Thoracic aorta (tissue), 2 donors: ENCODE measurements at places on chromosomes 12 and 14.

DNA sequence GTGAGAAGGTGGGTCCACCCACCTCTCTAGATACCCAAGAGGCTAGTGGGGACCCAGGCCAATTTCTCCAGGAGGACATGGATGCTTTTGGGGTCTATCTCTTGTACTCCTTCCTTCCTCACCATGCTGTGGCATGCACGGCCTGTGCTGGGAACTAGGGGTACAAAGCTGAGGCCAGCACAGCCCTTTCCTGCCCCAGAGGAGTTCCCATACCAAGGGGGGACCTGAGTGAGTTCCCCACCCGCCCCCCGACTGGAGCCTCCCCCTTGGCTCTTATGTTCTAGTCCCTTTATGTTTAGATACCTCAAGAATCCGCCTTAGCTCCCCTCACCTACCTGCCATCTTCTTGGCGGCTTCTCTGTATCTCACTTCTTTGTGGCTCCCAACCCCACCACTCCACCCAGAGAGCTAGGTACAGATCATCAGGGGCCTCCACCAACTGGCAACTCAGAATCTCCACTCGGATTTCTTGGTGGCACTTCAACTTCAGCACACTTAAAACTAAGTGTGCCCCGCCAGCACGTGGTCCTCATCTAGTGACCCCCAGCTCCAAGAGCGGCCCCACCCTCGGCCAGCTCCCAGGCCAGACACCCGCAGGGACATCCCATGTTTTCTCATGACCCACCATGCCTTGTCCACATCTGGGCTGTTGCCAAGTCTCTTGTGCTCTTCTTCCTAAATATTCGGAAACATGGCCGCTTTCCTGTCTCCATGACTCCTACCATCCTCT, 115.2 kb upstream of the RTL1 start:
- no peak for DNase-seq

DNA sequence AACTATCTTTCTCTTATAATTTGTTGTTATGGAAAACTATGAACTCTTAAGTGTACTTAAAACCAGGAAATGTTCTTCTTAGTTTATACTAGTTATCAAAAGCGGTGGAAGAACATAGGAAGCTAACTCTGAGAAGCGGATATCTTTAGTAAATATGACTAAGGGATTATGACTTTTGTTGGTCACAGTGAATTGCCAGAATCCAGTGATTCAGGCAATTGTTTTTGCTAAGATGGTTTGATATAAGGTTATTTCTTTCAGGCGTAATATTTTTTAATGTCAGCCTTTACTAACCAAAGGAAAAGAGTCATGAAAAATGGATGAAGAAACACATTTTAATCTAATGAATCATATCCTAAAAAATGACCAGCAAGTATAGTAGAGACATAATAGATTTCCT, 473.5 kb downstream of the FOXG1 start:
- no peak for DNase-seq

DNA sequence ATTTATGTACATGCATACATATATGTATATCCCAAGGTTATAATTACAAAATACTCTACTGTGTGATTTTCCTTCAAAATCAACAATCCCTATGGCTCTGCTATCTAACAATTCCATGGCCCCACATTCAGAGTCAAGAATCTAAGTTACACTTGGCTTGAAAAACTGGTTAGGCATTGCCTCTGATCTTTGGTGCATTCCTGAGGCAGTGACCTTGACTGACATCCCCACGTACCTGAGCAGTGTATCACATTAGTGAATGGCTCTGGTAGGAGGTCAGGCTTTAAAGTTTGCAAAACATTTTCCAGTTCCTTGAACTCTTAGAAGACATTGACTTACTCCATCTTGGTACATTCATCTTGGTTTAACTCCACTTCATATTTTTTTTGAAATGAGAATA, 8.5 kb upstream of the STON2 start:
- no peak for DNase-seq

DNA sequence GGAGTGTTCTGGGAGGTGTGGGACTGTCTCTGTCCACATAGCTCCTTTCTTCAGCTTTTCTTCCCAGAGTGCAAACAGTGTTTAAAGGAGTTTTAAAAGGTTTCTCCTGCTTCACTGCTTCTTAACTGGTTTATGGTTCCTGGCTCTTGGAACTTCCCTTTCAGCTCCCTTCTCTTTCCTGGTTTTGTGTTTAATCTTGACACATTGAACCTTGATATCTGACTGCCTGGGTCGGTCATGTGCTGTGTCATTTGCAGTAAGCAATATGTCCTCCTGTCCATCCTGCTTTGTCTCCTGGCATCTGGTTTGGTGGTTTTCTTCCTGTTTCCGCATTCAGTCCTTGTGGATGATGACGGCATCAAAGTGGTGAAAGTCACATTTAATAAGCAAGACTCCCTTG, 2.2 kb downstream of the TMEM106C start:
- no peak for DNase-seq

DNA sequence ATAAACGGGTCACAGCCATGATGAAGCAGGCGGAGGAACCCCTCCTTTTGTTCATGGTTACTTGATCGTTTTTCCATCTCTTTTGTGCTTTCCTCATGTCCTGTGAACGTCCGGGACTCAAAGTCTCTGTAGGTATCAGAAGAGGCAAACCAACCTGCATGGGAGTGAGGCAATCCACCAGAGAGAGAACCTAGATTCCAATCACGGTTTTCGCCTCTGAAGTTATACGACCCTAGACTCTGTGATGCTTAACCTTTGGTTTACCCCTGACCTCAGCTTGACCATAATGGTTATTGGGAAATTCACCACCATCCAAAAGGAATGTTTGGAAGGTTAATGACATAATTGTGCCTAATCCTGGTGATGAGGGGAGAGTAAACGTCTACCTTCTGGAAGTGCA, 186.8 kb upstream of the PRICKLE1 start:
- DNase-seq: no peak

- no peak for DNase-seq
Measured at GRCh38 chr14:75577090-75577489, 1.3 kb upstream of the FLVCR2 start.

DNA sequence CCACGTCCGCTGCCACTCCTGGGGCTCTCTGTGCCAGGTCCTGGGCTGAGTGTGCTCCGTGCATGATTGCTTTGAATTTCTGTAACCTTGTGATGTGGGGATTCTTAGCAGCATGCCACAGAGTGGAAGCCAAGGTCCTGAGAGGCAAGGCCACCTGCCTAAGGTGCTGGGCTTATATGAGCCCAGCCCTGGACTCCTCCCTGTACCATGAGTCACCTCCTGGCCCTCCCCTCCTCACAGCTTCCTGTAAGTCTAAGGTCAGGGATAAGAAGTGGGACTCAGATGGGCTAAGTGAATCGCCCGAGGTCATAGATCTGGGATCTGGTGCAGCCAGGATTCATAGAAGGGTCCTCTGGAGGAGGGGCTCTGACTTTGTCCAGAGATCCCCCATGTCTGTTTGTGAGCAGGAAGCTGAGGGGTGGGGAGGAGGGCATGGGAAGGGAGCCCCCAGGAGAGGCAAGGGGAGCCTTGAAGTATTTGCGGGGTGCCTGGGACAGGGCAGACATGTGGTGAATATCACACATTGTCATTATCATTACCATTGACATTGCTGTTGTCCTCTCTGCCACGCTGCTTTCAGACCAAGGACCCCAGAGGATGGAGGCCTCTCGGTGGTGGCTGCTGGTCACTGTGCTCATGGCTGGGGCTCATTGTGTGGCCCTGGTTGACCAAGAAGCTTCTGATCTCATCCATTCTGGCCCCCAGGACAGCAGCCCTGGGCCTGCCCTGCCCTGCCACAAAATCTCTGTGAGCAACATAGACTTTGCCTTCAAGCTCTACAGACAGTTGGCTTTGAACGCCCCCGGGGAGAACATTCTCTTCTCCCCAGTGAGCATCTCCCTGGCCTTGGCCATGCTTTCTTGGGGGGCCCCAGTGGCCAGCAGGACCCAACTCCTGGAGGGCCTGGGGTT, 28.8 kb downstream of the SERPINA3 start:
- DNase-seq: no peak

- DNase-seq: no peak
Measured at GRCh38 chr14:23076785-23077408, 18.0 kb downstream of the ACIN1 start.

DNA sequence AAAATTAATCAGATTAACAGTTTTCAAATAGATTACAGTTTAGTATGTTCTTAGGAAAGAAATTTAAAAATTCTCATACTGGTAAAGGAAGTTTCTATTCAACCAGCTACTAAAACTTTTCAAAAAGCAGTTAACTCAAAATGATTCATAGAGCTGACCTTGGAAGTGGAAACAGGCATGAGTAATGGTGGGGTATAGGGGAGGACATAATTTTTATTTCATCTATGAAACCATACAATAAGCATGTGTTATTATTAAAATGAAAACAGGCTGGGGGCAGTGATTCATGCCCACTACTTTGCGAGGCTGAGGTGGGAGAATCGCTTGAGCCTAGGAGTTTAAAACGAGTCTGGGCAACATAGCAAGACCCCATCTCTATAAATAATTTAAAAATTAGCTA, 73.0 kb downstream of the DNAI7 start:
- no peak for DNase-seq

DNA sequence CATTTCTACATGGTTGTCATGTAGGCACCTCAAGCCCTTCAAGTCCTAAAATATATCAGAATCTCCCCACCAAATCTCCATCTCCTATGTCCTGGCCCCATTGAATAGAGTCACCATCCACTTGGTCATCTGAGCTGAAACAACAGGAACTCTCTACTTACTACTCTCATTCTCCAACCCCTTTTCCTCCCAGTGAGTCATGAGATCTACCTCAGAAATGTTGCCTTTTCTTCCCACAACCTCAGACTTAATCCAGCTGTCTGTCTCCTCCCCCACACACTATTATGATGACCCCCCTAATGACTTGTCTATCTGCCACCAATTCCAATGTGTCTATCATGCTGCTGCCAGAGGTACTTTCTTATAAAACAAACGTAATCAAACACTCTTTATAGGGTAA, 72.3 kb upstream of the TMEM263 start:
- no peak for DNase-seq

DNA sequence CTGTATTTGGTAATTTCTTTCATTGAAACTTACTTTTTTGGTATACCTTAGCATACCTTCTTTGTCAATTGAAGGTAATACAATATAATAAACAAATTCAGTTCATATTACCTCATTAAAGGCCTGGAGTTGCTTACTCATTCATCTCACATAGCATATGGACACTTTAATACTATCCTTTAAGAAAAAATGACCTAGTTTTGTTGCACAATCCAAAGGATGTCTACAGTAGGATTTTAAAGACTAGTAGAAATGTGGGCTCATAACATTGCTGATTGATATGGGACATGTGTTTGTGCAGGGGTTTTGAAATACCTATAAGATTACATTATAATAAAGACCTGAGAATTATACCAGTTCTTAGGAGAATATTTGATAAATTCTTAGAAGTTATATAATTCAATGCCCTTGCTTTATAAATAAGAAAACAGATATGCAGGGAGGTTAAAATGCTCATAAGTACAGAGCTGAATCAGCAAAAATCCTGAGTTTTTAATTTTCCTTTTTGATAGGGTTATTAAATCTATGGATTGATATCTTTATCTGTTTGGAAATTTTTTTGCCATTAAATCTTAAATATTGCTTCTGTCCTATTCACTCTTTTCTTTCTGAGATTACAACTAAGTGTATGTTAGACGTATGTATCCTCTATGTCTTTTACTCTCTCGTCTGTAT, 352.1 kb downstream of the ATP23 start:
- no peak for DNase-seq

DNA sequence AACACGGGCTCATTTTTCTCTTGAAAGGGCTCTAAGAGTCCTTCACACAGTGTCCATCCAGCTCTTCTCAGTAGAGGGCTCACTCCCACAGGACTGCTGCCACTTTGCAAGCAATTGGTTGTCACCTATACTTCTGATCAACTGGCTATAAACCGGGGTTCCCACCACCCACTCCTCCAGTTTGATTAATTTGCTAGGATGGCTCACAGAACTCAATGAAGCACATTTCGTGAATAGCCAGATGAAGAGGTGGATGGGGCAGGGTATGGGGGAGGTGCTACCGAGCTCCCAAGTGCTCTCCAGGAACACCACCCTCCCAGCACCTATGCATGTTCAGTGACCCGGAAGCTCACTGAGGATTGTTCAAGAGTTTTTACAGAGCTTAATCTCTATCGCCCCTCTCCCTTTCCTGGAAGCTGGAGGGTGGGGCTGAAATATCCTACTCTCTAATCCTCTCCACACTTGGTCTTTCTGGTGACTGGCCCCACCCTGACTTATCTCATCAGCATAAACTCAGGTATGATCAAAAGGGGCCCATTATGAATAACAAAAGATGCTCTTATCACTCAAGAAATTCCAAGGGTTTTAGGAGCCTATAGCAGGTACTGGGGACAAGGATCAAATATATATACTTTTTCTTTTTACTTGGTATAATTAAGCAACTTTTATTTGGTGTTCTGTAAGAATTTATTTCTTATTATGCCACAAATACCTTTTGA, 13.9 kb upstream of the EGLN3 start:
- no peak for DNase-seq

GRCh38 chr14:36857136-36857535, 195.5 kb downstream of the PAX9 start:
- no peak for DNase-seq

- no peak for DNase-seq
Measured at GRCh38 chr14:101462726-101463565, 98.3 kb upstream of the DIO3 start.

- DNase-seq: no peak
Measured at GRCh38 chr14:62670526-62670925, 374.7 kb downstream of the KCNH5 start.

DNA sequence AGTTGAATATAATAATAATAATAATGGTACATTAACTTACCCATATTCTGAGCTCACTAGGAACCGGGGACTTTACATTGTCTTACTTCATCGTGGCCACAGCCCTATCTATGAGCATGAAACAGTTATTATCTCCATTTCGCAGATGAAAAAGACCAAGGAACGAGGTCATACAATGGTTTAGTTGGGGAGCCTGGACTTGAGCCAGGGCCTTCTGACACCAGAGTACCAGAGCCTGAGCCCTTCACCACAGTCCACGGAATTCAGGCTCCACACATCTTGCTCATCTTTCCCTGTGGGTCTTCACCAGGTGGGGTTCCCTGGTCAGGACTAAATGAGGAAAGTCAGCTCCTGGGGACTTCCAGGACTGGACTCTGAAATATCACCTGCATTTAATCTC, 31.3 kb upstream of the CMKLR1 start:
- no peak for DNase-seq

DNA sequence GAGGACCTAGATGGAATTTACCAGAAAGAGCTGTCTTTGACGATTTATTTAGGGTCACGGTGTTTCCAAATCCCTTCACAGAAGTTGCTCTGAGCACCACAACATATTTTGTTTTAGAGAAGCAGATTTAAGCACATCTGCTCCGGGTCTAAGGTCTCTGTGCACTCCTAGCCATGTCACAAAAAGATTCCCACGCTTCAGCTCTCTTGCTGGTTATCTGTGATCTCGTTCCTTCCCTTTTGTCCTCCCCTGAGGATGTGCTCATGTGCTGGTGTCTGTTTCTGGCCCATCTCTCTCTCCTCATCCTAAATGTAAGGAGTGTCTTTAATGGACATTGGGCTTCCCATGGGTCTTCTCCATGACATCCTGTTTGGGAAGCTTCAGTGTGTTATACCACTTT, 53.7 kb upstream of the GNPNAT1 start:
- no peak for DNase-seq

GRCh38 chr12:115004470-115005146, 320.6 kb upstream of the TBX3 start:
- no peak for DNase-seq
